ENCODE measurements at places on chromosomes 7 and 10. TPM values are rescaled to one million over a fixed set of nuclear protein-coding genes. Genes with fewer than 3 reads are reported as not detected.

Gene ABCB1
- 7.5 TPM for total RNA-seq

Gene TET1
- total RNA-seq: 2.1 TPM

Gene RAMP3
- total RNA-seq: 255 TPM

Gene CNNM1
- total RNA-seq: 0.69 TPM

Gene MUC3A
- total RNA-seq: 2.7 TPM

Gene MRLN
- total RNA-seq: not detected

Gene LEP
- total RNA-seq: not detected

Gene POT1
- 15.7 TPM for total RNA-seq

Gene PAPOLB
- total RNA-seq: 0.38 TPM

Gene LZTS2
- total RNA-seq: 50.0 TPM

DNA sequence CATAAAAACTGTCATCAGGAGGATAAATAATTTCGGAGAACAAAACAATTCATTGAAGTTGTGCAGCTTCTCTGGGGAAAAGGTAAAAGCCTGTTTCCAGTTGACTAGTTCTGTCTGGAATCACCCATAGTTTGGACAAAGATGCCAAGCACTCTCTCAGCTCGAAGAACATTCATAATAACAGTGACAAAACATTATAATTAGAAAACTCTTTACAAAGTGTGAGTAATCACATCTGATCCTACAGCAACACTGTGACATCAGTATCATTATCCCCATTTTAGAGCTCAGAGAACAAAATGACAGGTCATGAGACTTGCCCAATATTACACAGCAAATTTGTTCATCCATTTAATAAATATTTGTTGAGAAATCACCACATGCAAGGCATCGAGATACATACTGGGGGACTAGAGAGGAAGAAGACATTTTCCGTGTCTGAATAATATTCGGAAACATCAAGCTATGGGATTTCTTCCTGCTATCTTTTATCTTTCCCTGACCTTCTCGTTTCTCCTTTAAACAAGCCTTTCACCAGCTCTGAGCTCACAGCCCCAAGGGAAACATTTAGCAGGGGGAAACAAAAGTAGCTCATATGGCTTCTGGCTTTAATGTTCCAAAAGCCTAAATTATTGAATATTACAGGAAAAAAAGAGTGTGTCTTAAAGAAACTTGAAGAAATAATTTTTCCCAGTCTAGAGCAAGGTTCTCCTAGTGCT, 123.3 kb upstream of the GHITM start:
- no peak for DNase-seq
- H3K36me3 ChIP-seq: no peaks in the 10 kb centered on the region
- H3K4me1 ChIP-seq: no peaks in the 10 kb centered on the region
- H3K27me3 ChIP-seq: no peaks in the 10 kb centered on the region

DNA sequence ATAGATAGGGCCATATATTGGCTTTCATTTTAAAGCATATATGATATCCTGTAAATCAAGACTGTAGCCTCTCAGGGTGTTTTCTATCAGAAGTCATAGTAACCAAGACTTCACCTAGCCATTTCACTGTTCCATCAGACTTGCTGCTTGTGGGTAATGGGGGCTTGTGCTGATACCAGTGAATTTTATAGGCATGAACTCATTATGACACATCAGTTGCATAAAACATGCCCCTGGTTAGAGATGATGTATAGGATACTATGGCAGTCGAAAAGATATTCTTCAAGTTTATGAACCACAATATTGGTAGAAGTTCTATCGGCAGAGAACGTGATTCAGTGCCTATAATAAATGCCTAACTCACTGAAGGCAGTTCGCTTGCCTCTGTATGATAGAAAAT, 206.4 kb downstream of the ITGB1 start:
- no peak for DNase-seq
- no peaks in the 10 kb centered on the region for H3K27me3 ChIP-seq
- no peak overlapping the region for H3K27ac ChIP-seq
- no peaks in the 10 kb centered on the region for H3K36me3 ChIP-seq
- no peak overlapping the region for H3K4me3 ChIP-seq

GRCh38 chr10:25820472-25820871, 113.6 kb upstream of the MYO3A start:
- H3K27ac ChIP-seq: no peak overlapping the region
- no peaks in the 10 kb centered on the region for H3K27me3 ChIP-seq
- H3K36me3 ChIP-seq: no peaks in the 10 kb centered on the region
- no peak overlapping the region for H3K4me3 ChIP-seq
- no peak for DNase-seq
- no peaks in the 10 kb centered on the region for H3K4me1 ChIP-seq

- H3K27me3 ChIP-seq: no peaks in the 10 kb centered on the region
- DNase-seq: no peak
- no peaks in the 10 kb centered on the region for H3K36me3 ChIP-seq
- peak overlapping the region; percentile 51 for H3K27ac ChIP-seq
Measured at GRCh38 chr10:6022660-6023059, 39.5 kb downstream of the IL2RA start.

DNA sequence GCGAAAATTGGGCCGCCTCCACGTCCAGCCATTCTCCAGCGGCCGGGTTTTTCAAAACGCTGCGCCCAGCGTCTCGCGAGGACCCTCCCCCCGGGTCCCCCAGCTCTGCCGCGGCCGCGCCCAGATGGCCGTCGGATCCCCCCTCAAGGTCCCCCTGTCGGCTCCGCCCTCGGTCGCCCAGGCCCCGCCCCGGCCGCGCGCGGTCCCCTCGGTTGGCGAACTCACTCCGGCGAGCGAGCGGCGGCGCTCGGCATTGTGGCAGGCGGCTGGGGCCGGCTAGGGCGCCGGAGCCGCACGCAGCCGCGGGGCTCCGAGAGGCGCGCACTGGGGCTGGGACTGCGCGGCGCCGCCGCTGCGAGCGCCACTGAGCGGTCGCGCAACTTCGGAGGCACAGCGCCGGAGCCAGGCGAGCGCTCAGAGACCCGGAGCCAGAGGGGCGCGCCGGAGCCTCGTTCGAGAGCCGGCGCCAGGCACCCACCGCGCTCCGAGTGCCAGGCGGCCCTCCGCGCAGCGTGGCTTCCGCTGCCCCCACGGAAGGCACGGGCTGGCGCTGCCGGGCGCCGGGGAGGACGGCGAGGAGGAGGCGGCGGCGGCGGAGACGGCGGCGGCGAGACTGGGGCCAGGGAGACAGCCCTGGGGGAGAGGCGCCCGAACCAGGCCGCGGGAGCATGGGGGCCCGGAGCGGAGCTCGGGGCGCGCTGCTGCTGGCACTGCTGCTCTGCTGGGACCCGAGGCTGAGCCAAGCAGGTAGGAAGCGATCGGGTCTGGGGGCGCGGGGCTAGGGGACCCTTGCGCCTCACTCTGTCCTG, at the start of gene UNC5B:
Gene UNC5B, plus strand, starts transcription at position 253 of the 809 bp plus-strand sequence. Its CDS starts 416 bp downstream, at position 669.
- peak; percentile 96 for DNase-seq
- peaks cover 16% of the 10 kb centered on the region for H3K27me3 ChIP-seq
- H3K4me3 ChIP-seq: peak within 1 kb of the TSS; percentile 75
- no peaks in the 10 kb centered on the region for H3K36me3 ChIP-seq
- H3K4me1 ChIP-seq: peaks cover 40% of the 10 kb centered on the region

- H3K36me3 ChIP-seq: no peaks in the 10 kb centered on the region
- peaks cover 46% of the 10 kb centered on the region for H3K4me1 ChIP-seq
- H3K27me3 ChIP-seq: no peaks in the 10 kb centered on the region
- DNase-seq: no peak
- H3K27ac ChIP-seq: peak overlapping the region; percentile 99
Measured at GRCh38 chr10:74824184-74824899, 2.1 kb upstream of the KAT6B start.

- H3K27ac ChIP-seq: no peak overlapping the region
- no peak overlapping the region for H3K4me3 ChIP-seq
- peak; percentile 21 for DNase-seq
- H3K4me1 ChIP-seq: no peaks in the 10 kb centered on the region
- H3K27me3 ChIP-seq: no peaks in the 10 kb centered on the region
- H3K36me3 ChIP-seq: no peaks in the 10 kb centered on the region
Measured at GRCh38 chr7:1117321-1117928, 29.5 kb downstream of the GPER1 start.

GRCh38 chr10:124119946-124120345, 26.5 kb upstream of the CHST15 start:
- peak overlapping the region; percentile 63 for H3K27ac ChIP-seq
- H3K4me1 ChIP-seq: peaks cover 13% of the 10 kb centered on the region
- H3K36me3 ChIP-seq: no peaks in the 10 kb centered on the region
- H3K27me3 ChIP-seq: no peaks in the 10 kb centered on the region

DNA sequence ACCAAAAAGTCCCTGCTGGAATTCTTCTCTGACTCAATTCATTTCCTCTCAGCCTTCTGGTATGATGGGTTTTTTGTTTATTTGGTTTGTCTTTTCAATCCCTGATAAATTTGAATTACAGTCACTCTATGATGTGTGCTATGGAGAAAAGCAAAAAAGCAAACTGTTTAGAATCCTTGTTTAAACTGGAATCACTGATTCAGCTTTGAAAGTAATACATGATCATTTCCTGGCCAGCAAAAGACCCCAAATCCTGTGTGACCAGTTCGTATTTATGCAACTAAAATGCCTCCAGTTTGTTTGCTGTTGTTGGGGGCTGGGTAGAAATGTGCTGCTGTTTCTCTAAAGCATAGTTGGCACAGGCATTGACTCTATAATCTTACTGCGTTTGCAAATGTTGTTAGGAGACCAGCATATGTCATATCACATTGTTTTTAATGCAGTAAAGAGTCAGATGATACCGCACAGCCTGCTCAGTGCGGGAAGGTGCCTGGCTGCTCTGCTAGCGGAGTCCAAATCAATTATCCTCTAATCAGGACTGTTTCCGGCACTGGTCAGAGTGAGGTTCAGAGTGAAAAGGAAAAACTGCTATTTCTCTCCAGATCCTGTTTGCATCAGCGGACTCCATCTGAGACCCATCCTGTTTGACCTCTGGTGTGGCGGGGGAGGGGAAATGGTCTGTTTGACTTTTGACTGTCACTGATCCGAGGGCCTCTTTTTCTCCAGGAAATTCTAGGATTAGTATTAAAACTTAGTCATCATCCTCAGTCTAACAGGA, 40.6 kb upstream of the ADD3 start:
- no peak for DNase-seq
- no peak overlapping the region for H3K27ac ChIP-seq
- peaks cover 20% of the 10 kb centered on the region for H3K4me1 ChIP-seq
- H3K27me3 ChIP-seq: no peaks in the 10 kb centered on the region

DNA sequence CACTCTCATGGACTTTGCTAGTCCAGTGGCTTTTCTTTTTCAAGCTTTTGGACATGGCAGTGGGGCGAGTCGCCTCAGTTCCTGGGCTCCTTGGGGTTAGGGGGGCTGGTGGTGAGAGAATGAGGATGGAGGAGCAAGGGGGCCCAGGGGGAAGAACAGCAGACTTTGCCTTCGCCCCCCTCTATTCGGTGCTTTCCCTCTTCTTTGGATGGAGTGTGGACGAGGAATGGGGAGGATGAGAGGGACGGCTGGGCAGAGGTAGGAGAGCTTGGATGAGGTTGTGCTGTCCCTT, 255 bp downstream of the MAGI2 start:
- H3K27ac ChIP-seq: peak overlapping the region; percentile 94
- no peaks in the 10 kb centered on the region for H3K36me3 ChIP-seq
- no peaks in the 10 kb centered on the region for H3K27me3 ChIP-seq
- H3K4me3 ChIP-seq: peak overlapping the region; percentile 76
- DNase-seq: no peak

DNA sequence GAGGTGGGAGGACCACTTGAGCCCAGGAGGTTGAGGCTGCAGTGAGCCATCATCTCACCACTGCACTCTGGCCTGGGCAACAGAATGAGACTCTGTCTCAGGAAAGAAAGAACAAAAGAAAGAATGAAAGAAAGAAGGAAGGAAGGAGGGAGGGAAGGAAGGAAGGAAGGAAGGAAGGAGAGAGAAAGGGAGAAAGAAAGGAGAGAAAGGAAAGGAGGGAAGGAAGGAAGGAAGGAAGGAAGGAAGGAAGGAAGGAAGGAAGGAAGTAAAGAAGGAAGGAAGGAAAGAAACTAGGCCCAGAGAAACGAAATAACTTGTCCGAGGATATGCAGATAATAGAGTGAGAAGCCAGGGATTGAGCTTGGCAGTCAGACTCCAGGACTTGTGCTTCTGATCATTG, 102.1 kb downstream of the SKIDA1 start:
- H3K27me3 ChIP-seq: no peaks in the 10 kb centered on the region
- no peak overlapping the region for H3K27ac ChIP-seq
- no peaks in the 10 kb centered on the region for H3K4me1 ChIP-seq
- no peak for DNase-seq

DNA sequence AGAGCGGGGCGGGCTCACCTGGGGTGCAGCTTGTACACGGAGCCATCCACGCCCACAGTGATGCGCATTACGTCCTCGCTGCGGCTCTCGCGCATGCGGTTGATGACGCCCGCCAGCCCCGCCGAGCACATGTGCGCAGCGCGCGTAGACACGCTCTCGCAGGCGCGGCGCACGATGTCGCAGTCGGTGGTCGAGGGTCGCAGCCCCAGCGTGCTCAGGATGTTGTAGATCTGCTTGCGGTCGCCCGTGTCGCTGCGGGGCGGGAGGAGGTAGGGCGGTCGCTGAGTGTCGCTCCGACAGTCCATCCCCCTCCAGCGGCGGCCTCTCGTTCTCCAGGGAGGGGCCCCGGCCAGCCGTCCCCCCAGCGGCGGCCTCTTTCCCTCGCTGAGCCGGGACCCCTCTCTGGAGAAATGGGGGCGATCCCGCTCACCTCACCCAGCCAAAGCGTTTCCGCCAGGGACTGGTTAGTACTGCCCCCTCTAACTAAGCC, 4.4 kb upstream of the MYL7 start:
- peak overlapping the region; percentile 44 for H3K4me3 ChIP-seq
- no peaks in the 10 kb centered on the region for H3K36me3 ChIP-seq
- no peak overlapping the region for H3K27ac ChIP-seq
- no peak for DNase-seq
- peaks cover 6% of the 10 kb centered on the region for H3K4me1 ChIP-seq
- H3K27me3 ChIP-seq: peaks cover 13% of the 10 kb centered on the region

DNA sequence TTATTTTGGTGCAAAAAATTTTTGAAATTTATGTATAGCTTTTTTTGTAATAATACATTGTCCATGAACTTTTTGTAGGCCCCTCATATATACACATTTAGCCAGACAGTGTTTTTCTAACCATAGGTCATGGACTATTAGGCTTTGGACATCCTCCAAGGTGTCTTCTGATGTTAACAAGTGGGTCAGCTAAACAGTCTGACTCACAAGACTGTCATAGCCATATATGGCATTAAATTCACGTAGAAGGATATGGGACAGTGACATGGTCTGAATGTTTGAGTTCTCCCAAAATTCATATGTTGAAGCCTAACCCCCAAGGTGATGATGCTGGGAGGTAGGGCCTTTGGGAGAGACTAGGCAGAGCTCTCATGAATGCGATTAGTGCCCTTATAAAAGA, 14.0 kb upstream of the NUB1 start:
- no peaks in the 10 kb centered on the region for H3K36me3 ChIP-seq
- H3K4me1 ChIP-seq: no peaks in the 10 kb centered on the region
- no peak for DNase-seq
- H3K27ac ChIP-seq: no peak overlapping the region

GRCh38 chr10:97825020-97825760, 24.5 kb upstream of the GOLGA7B start:
- no peak overlapping the region for H3K4me3 ChIP-seq
- DNase-seq: no peak
- no peak overlapping the region for H3K27ac ChIP-seq
- H3K36me3 ChIP-seq: no peaks in the 10 kb centered on the region
- peaks cover 3% of the 10 kb centered on the region for H3K4me1 ChIP-seq

- H3K4me1 ChIP-seq: no peaks in the 10 kb centered on the region
- H3K27ac ChIP-seq: no peak overlapping the region
Measured at GRCh38 chr7:39088730-39089593, 111.3 kb downstream of the POU6F2 start.

Data from upper lobe of right lung (tissue), 1 donor.